ENCODE measurements at places on chromosomes 12 and 14.

DNA sequence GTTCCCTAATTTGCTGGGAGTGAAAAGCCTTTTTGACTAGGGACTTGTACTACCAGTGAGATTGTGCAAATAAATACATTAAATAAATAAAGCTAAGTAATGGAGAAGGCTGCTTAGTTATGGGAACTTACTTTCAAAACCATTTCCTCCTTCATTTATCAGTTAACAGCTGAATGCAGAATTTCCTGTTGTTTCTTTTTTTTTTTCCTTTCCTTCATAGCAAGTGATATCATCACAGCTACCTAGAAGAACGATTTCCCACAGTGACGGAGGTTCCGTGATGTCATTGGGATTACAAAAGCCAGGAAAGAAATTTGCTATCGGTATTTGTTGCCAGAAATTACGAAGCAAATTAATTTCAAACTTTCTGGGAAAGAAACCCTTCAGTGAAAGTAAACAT, 42.1 kb upstream of the SOCS2 start:
- no peak for DNase-seq

DNA sequence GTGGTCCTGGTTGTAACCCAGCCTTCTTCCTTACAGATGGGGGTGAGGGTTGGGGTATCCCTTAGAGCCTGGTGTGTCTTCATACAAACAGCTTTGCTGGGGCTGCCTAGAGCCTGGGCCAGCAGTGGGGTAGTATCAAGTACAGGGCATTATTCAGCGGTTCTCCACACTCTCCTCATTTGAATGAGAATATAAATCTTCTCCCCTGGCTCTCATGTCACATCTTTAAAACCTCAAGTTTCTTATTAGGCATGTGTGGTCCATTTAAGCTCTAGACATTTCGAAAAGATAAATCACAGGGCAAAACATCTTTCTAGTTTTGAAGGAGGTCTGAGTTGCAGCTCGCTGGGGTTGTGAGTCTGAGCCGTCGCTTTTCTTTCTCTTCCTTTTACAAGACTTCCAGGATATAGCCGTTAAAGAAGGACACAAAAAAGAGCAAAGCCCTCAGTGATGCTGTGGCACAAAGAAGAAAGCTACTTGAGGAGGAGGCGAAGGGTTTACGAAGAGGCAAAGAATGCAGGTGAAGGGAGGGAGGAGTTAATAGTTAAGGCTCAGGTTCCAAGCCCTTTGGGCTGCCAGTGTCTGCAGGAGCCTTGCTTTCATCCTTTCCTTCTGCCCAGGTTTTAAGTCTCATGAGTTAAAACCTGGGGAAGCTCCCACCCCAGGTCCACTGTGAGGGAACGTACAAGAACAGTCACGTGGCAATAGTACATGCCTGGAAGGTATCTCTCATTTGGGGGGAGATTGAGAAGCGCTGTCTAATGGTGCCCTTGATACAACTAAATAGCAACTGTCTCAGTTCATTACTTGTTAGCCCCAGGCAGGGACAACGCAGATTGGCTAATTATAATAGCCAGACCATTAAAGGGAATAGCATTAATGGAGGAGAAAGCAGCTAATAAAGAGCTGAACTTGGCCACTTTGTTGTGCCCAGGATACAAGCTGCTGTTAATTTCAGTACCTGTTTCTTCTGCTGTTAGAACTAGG, 94.2 kb downstream of the ETV6 start:
- no peak for DNase-seq

DNA sequence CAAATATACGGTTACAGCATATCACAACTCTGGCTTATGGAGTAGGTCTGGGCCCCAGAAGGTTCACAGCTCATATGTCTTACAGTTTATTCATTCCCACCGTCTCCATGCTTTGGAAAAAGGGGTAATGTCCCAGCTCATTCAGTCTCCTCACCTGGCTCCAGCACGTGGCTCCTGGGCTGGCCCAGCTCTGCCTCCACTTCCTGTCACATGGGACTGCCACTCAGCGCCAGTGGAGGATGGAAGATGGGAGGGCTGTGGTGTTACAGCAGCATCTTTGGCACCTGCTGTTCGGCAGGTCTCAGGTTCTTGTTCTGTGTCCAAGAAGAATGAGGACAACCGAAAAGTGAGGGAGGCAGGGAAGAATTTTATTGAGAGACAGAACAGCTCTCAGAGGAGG, 216.3 kb upstream of the ATXN7L3B start:
- DNase-seq: no peak

DNA sequence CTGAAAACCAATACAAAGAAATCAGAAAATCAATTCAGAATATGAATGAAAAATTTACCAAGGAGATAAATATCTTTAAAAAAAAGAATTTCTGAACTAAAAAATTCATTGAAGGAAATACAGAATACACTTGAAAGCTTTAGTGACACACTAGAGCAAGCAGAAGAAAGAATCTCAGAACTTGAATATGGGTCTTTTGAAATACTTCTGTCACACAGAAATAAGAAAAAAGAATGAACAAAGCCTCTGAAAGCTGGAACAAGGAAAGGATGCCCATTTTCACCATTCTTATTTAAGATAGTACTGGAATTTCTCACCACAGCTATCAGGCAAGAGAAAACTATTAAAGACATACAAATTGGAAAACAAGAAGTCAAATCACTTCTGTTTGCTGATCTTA, 103.1 kb upstream of the NEDD1 start:
- DNase-seq: no peak

GRCh38 chr12:1841586-1842182, 21.3 kb downstream of the LRTM2 start:
- DNase-seq: no peak

DNA sequence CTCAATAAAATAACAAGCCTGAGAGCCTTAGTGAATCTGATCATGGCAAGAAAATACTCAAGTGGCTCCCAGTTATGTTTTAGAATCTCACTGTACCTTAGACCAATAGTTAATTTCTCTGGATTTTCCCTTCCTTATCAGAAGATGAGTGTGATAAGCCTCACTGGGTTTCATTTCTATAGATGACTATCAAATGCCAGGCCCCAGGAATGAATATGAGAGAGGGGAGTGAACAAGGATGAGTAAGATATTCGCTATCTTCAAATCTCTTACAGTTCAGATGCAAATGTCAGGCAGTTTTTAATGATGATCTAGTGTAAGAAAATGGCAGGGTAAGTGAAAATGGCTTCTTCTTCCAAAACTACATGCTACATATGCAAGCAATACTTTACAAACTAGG, 26.1 kb upstream of the OR10P1 start:
- no peak for DNase-seq

- DNase-seq: no peak
Observed at GRCh38 chr12:111757361-111758119, 9.2 kb upstream of the ALDH2 start.

- DNase-seq: no peak
Observed at GRCh38 chr12:122486805-122487426, 13.8 kb downstream of the ZCCHC8 start.

GRCh38 chr14:37731094-37731493, 135.7 kb downstream of the TTC6 start:
- DNase-seq: no peak

GRCh38 chr14:95902273-95902826, 25.7 kb downstream of the TUNAR start:
- no peak for DNase-seq
